ENCODE measurements at places on chromosomes 16 and 17.

DNA sequence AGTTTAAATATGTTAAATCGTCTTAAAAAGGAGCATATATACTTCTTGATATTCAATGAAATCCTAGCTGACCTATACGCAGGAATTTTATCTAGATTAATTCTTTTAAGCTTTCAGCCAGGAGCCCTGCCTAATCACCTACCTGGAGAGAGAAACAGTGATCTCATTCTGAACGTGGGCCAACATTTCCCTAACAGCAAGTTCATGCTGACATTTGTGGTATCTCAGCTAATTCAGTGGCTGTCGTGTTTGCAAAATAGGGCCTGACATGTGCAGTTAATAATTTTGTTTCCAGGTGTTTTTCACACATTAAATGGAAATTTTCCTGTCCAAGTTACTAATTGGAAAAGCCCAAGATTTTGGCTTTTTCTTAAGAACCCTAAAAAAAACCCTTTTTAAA, 17.4 kb downstream of the KRT24 start:
- DNase-seq, result no peak

- no peak for DNase-seq
Measured at GRCh38 chr17:39664581-39665561, at the start of gene TCAP. TCAP (plus strand) TSS chr17:39665349; CDS start chr17:39665360, 11 bp downstream.

DNA sequence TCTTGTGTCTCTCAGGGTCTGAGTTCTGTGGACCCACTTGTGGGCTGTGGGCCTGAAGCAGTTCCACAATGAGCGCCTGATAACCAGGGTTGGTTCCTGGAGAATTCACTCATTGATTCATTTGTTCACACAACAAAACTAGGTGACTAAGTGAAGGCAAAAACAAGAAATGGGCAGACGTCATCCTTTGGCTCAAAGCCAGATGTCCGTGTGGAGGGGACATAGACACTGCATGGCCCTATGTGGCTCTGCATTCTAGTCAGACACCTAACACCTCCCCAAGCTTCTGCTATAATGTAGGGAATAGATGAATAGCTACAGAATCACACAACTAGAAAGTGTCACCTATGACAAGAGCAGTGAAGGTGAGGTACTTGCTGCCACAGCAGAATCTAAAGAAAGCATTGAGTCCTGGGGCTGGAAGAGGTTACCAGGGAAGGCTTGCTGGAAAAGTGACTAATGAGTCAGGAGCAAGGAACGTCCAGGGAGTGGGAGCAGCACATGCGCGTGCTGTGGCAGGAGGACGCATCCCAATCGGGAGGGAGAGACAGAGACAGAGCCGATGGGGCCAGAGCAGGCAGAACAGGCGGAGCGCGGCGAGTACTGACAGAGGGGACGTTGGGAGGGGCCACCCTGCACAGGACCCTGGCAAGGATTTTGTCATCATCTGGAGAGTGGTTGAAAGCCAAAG, 58.9 kb downstream of the CES1 start:
- no peak for DNase-seq

- DNase-seq, result no peak
Measured at GRCh38 chr17:10022416-10022815, 117.3 kb upstream of the RCVRN start.

DNA sequence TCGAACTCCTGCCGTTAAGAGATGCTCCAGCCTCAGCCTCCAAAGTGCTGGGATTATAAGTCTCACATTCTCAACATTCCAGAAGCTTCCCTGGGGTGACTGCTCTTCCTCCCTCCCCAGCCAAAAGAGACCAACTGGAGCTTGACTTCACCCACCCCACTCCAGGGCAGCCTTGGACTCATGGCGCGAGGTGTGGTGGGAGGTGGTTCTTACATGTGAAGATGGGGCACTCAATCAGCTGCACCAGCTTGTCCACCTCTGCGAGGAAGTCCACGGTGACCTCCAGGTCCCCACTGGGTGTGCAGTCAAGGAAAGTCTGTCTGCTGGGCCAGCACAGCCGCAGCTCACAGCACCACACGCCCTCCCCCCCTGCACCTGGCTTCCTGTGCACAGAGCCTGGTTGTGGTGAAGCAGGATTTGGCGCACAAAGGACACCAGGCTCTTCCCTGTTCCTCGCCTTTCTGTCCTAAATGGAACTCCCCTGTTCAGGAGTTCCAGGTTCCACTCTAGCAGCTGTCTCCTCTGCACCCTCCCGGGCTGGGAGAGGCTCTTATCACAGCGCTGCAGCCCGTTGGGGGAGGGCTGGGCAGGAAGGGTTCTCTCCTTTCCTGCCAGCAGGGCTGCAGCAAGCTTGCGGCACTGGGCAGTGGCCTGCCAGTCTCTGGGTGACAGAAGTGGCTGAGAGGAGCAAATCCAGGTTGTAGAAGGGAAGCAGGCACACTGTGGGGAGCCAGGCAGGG, 9.6 kb upstream of the MTSS2 start:
- no peak for DNase-seq

DNA sequence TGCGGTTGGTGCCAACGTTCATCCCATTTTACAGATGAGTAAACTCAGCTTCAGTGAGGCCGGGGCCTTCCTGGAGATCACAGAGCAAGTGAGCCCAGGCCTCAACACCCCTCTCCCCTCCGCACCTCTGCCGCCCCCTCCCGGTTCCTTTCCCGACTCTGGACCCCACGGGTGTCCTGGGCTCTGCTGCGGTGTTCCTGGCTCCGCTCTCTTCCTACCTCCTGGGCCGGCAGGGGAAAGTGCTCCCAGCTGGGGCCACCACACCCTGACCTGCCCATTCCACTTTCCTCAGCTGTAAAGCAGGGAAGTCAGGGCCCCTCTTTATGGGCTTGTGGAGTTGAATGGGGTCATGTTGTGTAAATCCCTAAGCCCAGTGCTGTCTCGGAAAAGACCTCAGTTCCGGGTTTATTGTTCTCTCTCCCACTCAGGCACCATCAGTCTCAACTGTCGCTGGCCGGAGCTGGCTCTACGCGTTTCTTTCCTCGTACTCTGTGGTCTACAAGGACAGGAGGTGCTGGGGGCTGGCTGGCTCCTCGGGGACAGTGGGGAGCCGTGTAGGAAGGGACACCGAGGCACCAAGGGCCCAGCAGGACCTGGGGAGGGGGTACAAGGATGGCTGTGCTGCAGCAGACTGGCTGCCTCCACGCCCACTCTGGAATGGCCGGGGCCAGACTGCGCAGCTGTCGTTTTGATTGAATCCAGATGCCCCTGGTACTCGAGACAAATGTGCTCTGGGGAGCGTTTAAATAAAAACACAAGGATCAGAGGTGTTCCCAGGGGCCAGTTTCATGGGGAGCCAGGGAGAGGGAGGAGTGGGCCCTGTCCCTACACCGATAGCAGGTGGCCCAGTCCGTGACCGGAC, 21.7 kb upstream of the ACSF3 start:
- DNase-seq, result peak; percentile 25

GRCh38 chr16:75193265-75193650, 13.7 kb downstream of the CTRB2 start:
- DNase-seq, result no peak

DNA sequence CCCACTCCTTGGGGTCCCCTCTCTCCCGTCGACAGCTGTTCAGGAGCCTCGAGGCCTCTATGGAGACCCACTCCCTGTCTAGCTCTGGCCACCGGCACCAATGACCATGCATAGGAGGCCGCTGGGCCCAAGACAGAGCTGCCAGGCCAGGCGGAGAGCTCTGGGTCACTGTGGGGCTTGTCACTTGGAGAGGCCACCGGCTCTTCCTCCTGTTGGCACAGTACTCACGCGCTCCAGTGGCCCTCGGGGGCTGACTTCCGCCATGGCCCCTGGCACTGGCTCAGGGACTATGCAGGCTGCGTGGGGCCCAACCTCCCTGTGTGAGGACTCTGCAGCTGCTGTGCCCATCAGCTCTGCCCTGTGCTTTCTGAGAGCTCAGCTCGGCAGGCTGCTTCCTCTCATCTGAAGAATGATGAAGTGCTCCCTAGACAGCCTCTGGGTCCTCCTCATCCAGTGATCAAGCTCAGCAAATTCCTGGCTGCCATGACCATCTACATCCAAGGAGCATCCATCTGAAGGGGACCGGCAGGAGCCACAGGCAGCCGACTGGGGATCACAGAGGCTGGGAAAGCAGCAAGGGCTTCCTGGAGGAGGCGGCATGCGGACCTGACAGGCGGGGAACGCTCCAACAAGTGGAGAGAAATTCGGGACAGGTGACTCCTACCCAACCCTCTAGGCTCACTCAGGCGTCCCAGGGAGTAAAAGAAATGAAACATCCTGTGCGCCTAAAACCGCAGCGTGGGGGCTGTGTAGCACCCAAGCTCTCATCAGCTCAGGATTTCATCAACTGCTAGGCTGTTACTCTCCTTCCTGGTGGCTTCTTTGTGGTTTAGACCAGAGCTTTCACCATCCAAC, 16.8 kb downstream of the GALNS start:
- DNase-seq, result no peak

- no peak for DNase-seq
Measured at GRCh38 chr16:78399384-78399783, 299.9 kb downstream of the WWOX start.
